ENCODE measurements at places on chromosomes 4 and X. TPM values are rescaled to one million over a fixed set of nuclear protein-coding genes. Genes with fewer than 3 reads are reported as not detected.

GAGE12D gene
- not detected for total RNA-seq

ATXN3L gene
- total RNA-seq = not detected

PQBP1 gene
- total RNA-seq = 55.0 TPM

SPANXN3 gene
- not detected for total RNA-seq

JAKMIP1 gene
- 0.65 TPM for total RNA-seq

HSFX4 gene
- total RNA-seq = not detected

RAB9A gene
- total RNA-seq = 32.8 TPM

GNRHR gene
- total RNA-seq = not detected

HDX gene
- 3.2 TPM for total RNA-seq

PDE6B gene
- 5.5 TPM for total RNA-seq

BLOC1S4 gene
- total RNA-seq = 9.0 TPM

HMGN5 gene
- 2.9 TPM for total RNA-seq
